H4 (cell line): ENCODE measurements at places on chromosomes 12 and 14. TPM values are rescaled to one million over a fixed set of nuclear protein-coding genes. Genes with fewer than 3 reads are reported as not detected.

TAS2R7 gene
- not detected in 2 replicates for total RNA-seq

SERPINA12 gene
- total RNA-seq, result not detected in 2 replicates

CBLN3 gene
- total RNA-seq, result 0.08 and 0.29 TPM in 2 replicates

SLC6A13 gene
- 0.27 TPM in 1 of 2 replicates, not detected in the other for total RNA-seq

RNU4-1 gene
- under 0.01 TPM in 2 replicates for total RNA-seq

PLCZ1 gene
- not detected in 2 replicates for total RNA-seq

RFLNA gene
- not detected in 2 replicates for total RNA-seq

RNASE3 gene
- not detected in 2 replicates for total RNA-seq

KIF26A gene
- total RNA-seq, result 0.77 and 1.6 TPM in 2 replicates
